ENCODE measurements at places on chromosomes 2 and 18.

- no peak for DNase-seq
These were observed 14.8 kb downstream of the PLEKHM3 start for GRCh38 chr2:208010506-208010905.

GRCh38 chr2:230225486-230225885, at the start of gene SP140:
Gene SP140, plus strand, starts transcription at chr2:230225736. Its CDS starts 109 bp downstream, at chr2:230225845.
- DNase-seq = peak; percentile 79

GRCh38 chr2:88582030-88582429, 45.2 kb downstream of the EIF2AK3 start:
- no peak for DNase-seq

- no peak for DNase-seq
These were observed 332.1 kb upstream of the CDH20 start for GRCh38 chr18:61001138-61001537.

DNA sequence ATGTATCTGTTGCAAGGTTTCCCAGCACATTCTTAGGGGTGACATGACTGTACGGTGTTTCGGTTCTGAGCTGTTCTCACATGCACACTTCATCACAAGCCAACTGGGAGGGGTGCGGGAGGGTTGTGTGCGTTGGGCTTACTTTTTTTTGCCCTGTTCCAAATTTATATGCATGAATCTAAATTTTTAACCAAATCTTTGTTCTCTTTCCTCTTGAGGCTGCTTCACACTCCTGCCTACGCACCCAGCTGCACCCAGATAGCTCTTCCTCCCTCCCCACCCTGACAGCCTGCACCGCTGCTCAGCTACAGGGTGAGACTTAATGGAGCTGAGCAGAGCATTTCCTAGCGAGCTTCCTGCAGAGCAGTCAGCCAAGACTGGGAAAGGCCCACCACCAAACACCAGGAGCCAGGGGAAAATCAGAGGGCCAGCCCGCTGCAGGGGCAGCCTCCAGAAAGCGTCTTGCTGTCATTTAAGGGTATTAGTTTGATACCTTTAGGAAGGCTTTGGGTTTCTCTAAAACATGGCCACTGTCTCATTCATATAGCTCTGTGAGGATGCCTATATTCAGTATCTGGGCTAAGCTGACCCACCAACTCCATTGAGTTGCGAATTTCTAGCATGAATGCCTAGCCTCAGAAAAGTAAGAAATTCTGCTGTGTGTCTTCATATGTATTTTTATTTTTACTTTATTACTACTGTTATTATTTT, 84.5 kb downstream of the POU3F3 start:
- DNase-seq = no peak

DNA sequence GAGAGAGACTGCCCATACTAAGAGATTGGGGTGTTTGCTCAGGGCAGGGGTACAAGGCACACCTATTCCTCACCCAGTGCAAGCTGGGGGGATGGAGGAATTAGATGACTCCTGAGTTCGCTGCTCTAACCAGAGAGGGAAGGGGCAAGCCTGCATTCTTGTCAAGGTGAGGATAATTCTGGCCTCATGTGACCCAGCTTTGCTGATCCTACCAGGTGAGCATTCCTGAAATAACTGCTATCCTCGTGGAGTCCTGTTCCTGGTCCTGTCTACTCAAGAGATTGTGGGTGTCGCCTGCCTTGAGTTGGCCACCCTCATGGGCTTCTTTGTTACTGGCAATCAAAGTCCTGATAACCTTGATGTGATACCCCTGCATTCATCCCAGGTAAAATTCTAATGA, 206.0 kb downstream of the SPP2 start:
- DNase-seq = no peak

- DNase-seq = no peak
These were observed at the start of gene ATP6V1C2 for GRCh38 chr2:10721396-10722251. Gene ATP6V1C2, plus strand, starts transcription at chr2:10721630. Its CDS starts 1,220 bp downstream, at chr2:10722850.

DNA sequence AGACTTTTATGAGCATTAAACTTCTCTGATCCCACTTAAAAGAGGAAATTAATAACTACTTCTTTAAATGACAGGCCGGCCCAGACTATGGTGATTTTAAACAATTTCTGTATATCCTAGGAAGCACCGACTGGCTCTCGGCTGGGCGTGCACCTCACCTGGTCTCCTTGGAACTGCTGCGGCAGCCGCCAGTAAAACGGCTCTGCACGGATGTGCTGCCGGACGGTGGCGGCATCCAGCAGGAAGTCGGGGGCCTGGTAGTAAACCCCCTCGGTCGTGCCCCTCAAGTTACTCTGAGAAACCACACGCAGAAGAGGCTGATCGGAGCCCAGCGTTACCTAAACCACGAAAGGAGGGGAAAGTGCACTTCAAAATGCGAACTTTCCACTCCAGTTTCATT, 106.5 kb downstream of the LAMA1 start:
- DNase-seq = no peak

- DNase-seq = no peak
These were observed 94.0 kb downstream of the PLA2R1 start for GRCh38 chr2:159968279-159968900.

DNA sequence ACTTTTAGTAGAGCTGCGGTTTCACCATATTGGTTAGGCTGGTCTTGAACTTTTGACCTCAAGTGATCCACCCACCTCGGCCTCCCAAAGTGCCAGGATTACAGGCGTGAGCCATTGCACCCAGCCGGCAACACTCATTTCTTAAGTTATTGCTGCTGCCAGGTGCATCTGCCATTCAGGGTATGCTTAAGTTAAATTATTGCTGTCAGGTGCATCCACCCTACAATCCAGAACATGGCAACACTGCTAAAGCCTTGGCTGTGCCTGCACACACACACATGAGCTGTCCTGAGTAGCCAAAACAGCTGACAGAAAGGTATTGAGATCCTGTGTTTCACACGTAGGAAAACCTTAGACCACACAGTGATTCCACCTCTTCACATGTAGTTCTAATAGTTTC, 148.2 kb downstream of the FAM161A start:
- DNase-seq = no peak

- no peak for DNase-seq
These were observed 5.2 kb downstream of the TMEM18 start for GRCh38 chr2:671787-672605.

GRCh38 chr18:46158499-46158898, 54.3 kb downstream of the HAUS1 start:
- DNase-seq = no peak

- no peak for DNase-seq
These were observed 58.7 kb upstream of the CDH19 start for GRCh38 chr18:66662632-66663031.

- no peak for DNase-seq
These were observed 21.7 kb upstream of the BAZ2B start for GRCh38 chr2:159637988-159638501.

GRCh38 chr18:59140302-59140885, 710 bp downstream of the SEC11C start:
- DNase-seq = no peak

DNA sequence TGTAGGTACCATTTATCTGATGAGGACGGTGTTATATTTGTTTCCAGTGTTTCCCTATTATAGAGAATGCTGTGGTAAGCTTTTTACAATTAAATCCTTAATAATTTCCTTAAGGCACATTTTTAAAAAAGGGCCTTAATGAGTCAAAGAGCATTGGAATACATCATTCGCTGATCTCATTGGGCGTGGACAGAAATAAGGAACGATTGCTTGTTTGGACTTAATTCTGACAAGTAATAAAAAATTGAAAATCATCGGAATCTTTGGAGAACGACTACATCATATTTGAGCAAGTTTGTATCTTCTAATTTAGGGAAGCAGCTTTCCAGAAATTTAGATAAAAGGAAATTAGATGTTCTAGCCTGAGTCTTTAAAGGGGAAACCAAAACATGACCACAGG, 11.3 kb downstream of the AGPS start:
- DNase-seq = no peak

GRCh38 chr2:212359425-212360067, 179.1 kb downstream of the ERBB4 start:
- no peak for DNase-seq

DNA sequence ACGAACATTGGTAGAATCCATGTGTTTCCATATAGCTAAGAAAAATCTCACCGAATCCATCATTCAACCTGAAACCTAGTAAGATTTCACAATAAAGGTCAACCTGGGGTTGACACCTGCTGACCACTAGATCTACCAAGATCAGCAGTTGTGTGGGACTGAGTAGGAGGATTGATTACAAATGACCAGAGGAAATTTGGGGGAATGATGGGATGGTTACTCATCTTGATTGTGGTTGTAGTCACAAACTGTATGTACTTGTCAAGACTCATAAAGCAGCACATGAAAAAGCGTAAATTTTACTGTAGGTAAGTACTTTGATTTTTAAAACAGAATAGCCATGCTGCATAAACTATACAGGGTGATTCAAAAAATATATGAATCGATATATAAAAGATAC, 14.7 kb downstream of the DAPL1 start:
- no peak for DNase-seq

DNA sequence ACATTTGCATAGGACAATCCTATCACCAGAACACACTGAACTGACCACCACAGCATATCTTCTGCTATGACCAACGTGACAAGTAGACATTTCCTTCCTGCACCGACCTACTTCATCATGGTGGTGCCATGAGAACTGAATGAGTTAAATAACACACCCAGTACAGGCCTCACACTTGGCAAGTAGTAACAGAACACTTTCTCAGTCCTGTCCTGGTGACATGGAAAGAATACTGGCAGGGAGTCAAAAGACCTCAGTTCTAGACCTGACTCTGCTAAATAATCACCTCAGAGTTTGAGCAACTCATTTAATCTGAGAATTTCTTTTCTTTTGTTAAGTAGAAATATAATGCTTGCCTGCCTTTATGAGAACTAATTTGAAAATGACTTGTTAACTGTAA, 186.3 kb upstream of the SMAD7 start:
- DNase-seq = no peak

GRCh38 chr18:77054288-77054605, 78.3 kb downstream of the MBP start:
- no peak for DNase-seq

- no peak for DNase-seq
These were observed at the start of gene CHRNA1 for GRCh38 chr2:174764280-174765255. Gene CHRNA1, minus strand, starts transcription at chr2:174764472. Its CDS starts 78 bp downstream, at chr2:174764394.

DNA sequence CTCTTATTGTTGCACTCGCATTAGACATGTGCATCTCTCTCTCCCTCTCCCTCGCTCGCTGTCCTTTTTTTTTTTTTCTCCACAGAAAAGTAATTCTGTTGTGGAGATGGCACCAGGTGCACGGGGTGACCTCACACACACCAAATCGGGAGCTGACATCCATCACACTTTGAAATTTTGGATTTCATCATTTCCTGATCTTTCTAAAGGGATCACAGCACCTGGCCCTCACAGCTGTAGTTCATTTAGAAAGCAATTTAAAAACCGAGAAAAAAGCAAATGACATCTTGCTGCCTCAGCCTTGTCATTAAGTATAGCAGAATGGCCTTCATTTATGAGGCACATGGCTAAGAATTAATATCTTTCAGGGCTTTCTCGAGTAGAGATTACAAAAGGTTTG, 717.2 kb downstream of the RNF144A start:
- DNase-seq = no peak

DNA sequence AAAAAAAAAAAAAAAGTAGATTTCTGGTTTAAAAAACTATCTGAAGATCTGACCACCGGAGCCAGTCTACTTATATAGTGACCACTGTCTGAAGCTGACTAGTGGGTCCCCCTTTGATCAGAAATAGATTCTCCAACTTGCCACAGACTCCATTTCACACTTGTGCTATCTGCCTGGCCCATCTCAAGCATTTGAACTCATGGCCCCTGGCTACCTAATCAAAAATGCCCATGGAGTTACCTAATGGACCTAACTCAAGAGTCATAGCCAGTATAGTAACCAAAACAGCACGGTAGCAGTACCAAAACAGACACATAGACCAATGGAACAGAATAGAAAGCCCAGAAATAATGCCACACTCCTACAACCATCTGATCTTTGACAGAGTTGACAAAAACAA, 17.0 kb upstream of the ATL2 start:
- no peak for DNase-seq

- no peak for DNase-seq
These were observed 153.4 kb upstream of the CCDC150 start for GRCh38 chr2:196486146-196486545.

- no peak for DNase-seq
These were observed 25.0 kb downstream of the TTC32 start for GRCh38 chr2:19876751-19877150.

- DNase-seq = no peak
These were observed 78.6 kb downstream of the FAM228A start for GRCh38 chr2:24253303-24253919.

DNA sequence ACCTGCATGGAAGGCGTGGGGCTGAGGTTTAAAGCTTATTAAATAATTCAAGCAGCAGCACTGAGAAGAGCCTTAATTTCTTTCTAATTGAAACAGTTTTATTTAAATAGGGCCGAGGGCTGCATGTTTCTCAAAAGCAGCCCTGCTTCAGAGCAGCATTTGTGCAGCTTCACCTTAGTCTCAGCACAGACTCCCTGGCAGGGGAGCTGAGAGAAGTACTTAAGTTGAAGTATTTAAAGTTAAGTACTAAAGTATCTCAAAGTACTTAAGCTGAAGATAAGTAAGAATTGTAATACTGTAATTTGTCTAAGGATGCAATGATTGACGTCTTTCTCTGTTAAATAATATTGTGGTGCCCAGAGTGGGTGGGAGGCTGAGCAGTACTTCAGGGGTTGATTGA, 31.4 kb downstream of the IMPA2 start:
- no peak for DNase-seq

- DNase-seq = no peak
These were observed 58.0 kb upstream of the SLC14A2 start for GRCh38 chr18:45557287-45557686.
